Eye (tissue), 1 donor: ENCODE measurements at places on chromosomes 6 and 20.

GRCh38 chr6:33621711-33622388 lies 728 bp downstream of the ITPR3 start:
- DNase-seq, result peak; percentile 63

DNA sequence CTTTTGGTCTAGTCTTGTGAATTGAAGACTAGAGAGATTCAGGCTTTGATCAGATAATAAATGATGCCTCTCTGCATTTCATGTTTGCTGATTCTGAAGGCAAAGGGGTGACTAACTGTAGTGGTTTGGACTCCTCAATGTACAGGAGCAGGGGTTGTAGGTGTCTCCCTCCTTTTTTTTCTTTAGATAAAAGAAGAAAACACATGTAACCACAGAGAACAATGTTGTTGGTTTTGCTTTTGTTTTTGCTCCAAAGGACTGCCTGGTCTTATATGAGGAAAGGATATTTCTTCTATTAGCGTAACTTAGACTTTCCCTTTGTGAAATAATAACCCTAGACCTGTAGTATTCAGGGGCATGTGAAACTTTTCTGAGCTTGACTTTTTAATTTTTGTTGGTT lies 53.2 kb downstream of the RFPL4B start:
- no peak for DNase-seq

GRCh38 chr6:39426073-39426456 lies 103.6 kb upstream of the KCNK16 start:
- DNase-seq, result peak; percentile 69

DNA sequence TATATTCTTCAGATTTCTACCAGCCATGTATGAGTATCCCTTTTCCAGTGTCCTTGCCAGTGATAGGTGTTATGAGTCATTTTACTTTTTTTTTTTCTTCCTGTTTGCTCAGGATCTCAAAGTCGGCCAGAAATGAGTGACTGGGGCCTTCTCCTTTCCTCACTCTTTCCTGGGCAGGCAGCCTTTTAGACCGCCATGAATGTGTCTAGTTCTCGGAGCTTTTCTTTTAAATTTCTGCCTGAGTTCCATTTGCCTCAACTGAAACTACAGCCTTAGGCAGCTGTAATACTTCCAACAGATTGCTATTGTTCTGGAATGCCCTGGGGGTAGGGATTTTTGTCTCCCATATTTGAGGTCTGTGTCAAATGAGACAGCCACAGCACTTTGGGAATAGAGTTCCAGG lies 83.7 kb downstream of the STXBP5 start:
- DNase-seq, result no peak

DNA sequence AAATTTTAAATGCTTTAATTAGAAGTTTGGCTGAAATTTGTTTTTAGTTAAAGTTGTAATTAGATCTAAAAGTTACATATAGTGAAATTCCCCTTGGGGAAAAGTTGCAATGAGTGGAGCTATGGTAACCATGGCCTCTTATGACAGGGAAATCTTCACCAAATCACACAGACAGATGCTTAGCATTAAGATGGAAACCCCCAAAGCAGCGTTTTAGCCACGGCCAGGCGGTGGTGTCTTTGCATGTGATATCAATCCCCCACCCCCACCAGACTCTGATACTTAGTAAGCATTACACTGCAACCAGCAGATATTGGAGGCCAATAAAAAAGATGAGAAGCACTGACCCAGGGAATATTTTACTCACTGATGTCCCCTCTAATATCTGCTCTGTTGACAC lies 75.7 kb downstream of the REPS1 start:
- DNase-seq, result no peak

GRCh38 chr6:83911278-83911677 lies 51.8 kb downstream of the CYB5R4 start:
- no peak for DNase-seq
